ENCODE measurements at places on chromosomes 6 and 20.

DNA sequence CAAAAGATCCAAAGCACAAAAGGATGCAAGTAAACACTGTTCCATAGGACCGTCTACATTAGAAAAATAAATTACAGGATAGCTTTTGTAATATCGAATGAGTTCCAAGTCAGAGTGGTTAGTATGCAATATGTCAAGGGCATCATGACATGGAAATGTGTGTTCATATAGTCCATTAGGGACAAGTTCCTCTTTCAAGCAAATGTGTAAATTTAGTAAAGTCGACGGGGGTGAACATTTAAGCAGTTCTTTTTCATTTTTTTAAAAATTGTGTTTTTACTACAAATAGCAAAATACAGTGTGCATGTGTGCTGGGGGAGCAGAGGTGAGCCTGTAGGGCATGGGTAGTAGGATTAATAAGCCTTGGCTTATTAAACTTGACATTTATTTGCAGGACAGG, 359.0 kb downstream of the ESR1 start:
- DNase-seq, result no peak

DNA sequence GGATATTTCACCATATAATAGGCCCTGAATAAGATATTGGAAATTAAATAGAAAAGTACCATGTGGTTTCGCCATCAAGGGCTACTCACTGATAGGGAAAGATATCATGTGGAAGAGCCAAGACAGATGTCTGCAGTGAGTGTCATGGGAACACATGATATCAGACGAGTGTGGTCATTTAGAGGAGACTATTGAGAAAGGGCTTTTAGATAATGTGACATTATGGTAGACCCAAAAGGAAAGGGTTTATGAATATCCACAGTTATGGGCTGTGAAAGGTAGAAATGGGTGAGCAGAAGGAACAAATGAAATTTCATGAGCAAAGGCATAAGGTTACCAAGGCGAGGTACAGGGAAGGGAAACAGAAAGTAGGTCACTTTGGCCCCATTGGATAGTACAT, 182.3 kb upstream of the PRSS16 start:
- no peak for DNase-seq

GRCh38 chr6:140744659-140745320, 1370.3 kb upstream of the CITED2 start:
- peak; percentile 63 for DNase-seq

DNA sequence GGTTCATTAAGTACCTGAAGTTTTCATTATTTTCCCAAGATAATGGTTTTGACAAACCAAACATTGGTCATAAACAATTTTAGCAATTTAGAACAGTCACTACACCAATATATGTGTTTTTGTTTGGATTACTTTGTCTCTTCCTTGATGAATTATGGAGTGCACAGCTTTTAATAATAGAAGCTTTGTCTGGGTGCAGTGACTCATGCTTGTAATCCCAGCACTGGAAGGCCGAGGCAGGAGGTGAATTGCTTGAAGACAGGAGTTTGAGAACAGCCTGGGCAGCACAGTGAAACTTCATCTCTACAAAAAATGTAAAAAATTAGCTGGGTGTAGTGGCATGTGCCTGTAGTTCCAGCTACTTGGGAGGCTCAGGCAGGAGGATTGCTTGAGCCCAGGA, 89.4 kb upstream of the ANKEF1 start:
- peak; percentile 67 for DNase-seq

GRCh38 chr20:2873747-2874041, 413 bp downstream of the PTPRA start:
- DNase-seq, result peak; percentile 69

- DNase-seq, result no peak
These were observed 326.5 kb downstream of the RNGTT start for GRCh38 chr6:88636871-88637270.

DNA sequence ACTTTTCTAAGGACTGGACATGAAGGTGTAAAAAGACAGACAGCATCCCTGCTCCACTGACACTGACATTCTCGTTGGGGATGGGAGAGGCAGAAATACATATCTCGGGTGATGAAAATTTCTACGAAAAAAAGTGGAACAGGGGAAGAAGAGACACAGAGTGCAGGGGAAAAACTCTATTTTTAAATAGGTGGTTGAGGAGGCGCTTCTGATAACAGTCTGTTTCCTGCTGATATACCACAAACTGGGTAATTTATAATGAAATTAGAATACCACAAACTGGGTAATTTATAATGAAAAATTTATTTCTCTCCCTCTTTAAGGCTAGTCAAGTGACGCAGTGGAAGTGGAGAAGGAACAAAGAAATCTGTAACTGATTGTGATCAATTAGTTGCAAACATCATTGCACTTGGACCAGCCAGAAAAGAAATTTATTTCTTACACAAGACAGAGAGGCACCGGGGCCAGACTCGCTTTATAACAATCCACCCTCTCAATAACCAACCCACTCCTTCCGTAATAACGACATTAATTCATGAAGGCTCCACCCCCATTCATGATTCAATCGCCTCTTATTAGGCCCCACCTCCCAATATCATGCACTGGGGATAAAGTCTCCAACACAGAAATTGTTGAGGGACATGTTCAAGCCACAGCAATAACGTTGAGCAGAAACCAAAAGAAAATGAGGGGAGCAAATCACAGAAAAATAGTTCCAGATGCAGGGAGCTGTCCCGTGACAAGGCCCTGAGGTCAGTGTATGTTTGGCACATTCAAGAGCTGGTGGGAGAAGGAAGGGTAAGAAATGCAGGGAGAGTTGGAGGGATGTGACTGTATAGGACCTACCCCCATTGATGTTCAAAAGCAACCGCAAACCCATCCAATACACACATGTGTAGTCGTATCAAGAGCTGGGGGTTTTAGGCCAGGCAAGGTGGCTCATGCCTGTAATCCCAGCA, 6.6 kb upstream of the SRSF6 start:
- no peak for DNase-seq

- DNase-seq, result no peak
These were observed 32.4 kb downstream of the EZR start for GRCh38 chr6:158786645-158787304.

DNA sequence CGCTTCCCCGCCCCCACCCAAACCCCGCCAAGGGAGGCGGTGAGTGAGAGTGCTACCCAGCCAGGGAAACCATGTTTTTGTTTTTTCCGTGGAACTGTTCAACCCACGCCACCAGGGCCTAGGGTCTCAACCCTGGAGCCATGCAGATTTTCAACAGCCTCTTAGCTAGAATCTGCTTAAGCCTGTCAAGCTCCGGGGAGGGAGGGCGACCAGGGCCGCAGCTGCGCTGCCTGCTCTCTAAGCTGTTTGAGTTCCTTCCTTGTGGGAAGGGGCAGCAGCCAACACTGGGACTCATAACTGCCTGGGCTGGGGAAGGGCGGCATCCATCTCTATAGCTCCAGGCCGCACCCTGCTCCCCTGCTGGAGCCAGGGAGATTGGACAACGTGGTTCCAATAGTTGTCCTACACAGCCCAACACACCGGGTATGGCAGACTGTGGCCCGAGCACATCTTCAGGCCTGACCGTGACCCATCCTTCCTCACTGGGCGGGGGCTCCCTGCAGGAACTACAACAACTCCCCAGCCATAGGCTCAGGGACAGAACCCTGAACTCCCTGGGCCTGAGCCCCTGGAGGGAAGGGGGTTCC, 1065.7 kb upstream of the MANEA start:
- DNase-seq, result no peak

GRCh38 chr6:31243508-31243907, 28.4 kb downstream of the HLA-C start:
- DNase-seq, result peak; percentile 17

- DNase-seq, result no peak
These were observed 1420.2 kb downstream of the GRIK2 start for GRCh38 chr6:102813489-102814275.

DNA sequence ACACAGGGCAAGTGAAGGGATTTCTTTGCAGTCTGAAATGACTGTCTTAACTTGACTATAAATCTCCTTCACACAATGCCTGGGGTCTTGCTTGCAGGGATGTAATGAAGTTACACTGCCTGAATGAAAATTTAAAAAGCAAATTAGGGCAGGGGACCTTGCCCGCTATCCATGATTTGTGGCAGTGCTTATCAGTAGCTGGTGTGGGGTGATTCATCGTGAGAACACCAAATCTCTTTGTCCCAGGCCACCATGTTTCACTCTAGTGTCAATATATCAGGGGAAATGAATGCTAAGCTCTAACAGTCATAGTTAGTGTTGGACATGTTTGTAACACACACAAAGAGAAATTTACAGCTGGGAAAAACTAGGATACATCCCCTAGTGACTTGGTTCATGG, 713.7 kb upstream of the EPHA7 start:
- no peak for DNase-seq

GRCh38 chr6:31502586-31502985, 4.6 kb downstream of the MICB start:
- no peak for DNase-seq

DNA sequence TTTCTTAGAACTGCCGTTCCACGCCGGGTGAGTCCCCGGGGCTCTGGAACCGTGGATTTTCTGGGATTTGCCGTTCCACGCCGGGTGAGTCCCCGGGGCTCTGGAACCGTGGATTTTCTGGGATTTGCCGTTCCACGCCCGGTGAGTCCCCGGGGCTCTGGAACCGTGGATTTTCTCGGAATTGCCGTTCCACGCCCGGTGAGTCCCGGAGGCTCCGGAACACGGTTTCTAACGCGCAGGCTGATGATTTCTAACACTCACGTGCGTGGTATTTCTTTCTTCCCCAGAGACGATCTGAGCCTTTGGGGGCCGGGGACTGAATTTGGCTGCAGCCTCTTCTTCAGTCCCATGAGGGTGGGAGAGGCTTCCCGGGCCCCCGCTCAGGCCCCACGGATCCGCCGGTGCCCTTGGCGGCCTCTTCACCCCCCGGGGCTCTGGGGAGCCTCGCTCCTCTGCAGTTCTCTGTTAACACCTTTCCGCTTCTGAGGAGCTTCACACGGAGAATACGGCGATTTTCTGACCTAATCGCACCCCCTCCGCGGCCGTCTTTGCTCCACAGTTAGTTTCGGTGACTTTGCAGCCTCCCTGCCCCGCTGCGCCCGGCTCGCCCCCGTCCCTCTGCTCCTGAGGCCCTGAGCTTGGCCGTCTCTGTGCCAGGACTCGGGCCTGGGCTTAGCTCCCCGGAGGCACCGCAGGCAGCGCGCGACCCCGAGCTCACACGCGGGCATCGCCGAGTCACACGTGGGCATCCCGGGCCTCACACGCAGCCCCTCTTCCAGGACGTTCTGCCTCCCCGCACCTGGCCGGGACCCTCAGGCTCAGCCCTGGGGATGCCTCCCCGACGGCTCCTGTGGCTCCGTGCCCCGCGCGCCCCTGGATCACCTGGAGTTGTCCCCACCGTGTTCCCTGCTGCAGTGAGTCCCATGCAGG, 7.2 kb upstream of the KIF25 start:
- DNase-seq, result no peak

- no peak for DNase-seq
These were observed 49.3 kb downstream of the SLC35F1 start for GRCh38 chr6:117956386-117956785.

GRCh38 chr6:2942914-2943563, 28.3 kb downstream of the SERPINB6 start:
- no peak for DNase-seq
